SK-MEL-5 (cell line): ENCODE measurements at places on chromosomes 6 and 20.

DNA sequence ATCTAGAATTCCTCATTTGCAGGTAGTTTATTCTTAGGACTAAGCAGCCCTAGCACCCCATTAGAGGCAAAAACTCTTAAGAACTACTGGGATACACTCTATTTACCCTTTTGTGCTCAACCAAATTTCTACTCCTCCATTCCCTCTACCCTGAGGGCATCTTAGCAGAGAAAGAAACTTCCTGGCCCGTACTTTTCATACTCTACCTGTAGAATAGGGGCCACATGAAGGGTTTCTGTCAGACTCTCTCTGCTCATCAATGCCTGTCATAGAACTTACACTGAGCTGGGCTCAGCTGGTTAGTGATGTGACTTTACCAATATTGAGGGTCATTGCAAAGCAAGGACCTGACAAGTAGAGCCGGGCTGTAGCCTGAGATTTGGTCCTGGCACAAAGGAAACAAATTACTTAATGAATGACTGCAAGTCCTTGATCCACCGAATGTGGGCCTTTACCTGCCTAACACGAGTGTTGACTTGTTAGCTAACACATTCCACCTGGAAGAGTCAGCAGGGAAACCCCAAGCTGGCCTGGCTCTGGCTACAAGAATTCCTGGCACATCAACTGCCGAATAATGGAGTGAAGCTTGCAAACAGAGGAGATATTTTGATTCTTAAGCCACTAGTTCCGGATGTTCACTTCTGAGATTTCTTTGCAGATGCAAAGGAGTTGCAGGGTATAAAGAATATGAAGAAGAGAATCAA lies 280.5 kb upstream of the JAG1 start:
- no peak for DNase-seq

DNA sequence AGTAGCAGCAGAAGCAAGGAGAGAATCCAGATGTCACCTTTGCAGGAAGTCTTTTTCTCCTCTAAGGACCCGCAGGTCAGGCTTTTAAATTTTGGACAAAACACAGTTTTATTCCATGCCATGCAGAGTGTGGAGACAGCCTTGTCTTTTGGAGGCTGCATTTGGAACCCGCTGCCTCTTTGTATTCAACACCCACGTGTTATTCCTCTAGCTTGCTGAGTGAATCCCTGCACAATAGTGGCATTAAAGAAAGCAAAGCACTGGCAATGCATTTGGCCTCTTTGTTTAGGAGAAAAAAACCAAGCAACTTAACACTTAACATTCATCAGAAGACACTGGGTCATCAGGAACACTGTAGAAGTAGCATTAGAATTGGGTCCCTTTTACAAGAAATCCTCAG lies 43.5 kb downstream of the TFAP2B start:
- peak; percentile 8 for DNase-seq

DNA sequence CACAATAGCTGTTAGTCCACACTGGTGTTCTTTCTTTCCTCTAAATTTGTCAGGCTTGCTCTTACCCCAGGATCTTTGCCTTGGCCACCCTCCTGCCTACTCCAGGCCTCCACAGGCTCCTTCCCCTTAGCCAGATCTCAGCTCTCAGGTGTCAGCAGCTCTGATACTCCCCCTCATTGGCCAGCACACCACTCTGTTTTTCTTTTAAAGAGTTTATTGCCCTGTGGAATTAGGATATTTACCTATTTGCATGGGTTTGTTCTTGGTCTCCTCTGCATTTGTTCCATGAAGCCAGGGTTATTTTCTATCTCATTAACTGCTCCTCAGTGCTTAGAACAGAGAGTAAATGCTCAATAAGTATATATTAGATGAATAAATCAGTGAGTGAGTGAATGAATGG lies 36.8 kb downstream of the GCNT2 start:
- DNase-seq = no peak

- DNase-seq = no peak
Measured at GRCh38 chr6:50285735-50286134, 236.0 kb upstream of the DEFB112 start.

DNA sequence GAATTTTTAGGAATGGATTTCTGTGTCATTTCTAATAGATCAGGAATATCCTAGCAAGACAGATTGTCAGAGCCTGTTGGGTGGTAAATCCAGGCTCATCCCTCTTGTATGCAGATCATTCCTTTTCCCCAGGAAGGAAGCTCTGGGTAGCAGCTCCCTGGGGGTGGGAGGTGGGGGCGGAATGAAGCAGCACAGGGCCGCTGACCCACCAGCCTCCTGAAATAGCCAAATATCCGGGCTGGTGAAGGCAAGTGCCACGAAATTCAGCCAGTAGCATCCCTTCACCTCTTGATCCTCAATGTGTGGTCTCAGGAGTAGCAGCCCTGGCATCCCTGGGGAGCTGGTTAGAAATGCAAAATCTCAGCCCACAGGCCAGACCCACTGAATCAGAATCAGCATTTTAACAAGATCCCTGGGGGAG lies 256.9 kb downstream of the LRFN2 start:
- DNase-seq = no peak

DNA sequence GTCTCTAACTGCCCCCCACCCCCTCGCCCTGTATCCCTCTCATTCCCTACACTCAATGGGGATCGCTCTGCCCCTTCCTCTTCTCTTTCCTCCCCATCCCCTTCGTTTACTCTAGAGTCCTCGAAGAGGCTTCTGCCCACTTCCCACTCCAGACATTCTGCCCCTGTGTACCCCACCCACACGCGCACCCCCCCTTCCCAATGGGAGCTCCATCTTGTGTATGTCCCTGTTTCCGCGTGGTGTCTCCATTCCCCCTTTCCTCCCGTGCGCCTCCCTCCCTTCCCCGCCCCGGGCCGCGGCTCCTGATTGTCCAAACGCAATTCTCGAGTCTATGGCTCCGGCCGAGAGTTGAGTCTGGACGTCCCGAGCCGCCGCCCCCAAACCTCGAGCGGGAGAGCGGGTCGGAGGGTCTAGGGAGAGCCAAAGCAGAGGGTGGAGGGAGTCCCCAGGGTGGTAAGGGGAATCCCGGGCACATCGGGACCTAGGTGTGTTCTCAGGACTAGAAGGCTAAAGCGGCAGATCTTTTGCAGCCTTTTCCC lies 679 bp upstream of the RING1 start:
- no peak for DNase-seq

GRCh38 chr20:59422872-59423544 lies 122.6 kb downstream of the EDN3 start:
- DNase-seq = no peak

- DNase-seq = no peak
Measured at GRCh38 chr6:28782113-28782673, 141.6 kb downstream of the TRIM27 start.

DNA sequence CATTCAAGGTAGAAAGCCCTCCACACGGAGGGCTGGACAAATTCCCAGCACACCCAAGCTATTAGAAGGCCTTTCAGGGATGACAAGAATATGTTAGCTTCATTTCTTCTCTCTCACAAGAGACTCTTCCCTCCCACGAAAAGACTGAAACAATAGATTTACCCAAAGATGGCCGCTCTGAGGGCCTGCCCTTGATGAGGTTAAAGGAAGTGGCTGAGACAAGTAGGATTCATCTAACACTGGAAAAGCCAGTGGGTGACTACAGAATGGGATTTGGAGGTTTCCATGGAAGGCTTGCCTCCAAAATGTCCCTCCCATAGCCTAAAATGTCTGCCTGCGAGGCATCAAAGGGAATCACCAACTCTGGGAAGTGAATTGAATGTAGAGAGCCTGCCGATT lies 277.6 kb downstream of the CLIC5 start:
- DNase-seq = no peak

GRCh38 chr6:114445846-114446245 lies 103.0 kb upstream of the HS3ST5 start:
- no peak for DNase-seq

- no peak for DNase-seq
Measured at GRCh38 chr6:163565140-163565539, 150.6 kb downstream of the QKI start.

GRCh38 chr6:36735110-36736071 lies 37.8 kb downstream of the RAB44 start:
- DNase-seq = no peak

GRCh38 chr20:33296206-33296605 lies 13.2 kb downstream of the BPIFB1 start:
- DNase-seq = no peak

GRCh38 chr6:143952060-143952778 lies 55.8 kb downstream of the PLAGL1 start:
- no peak for DNase-seq
